AG10803 (cell line): ENCODE measurements at places on chromosomes 4 and X.

DNA sequence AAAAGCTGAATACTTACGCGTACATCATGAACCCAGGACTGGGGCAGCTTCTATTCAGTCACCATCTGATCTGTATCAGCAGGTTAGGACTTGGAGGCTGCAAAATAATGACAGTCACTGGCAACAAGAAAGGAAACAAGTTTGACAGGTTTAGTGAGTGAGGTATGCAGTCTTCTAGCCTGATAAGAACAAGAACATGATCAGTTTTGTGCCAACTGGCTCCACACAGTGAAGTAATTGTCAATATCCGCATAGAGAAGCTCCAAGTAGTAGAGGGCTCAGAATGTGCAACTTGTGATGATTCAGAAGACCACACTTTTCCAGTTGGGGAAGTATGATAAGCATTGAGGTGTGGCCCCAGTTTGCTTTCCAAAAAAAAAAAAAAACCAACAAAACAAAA lies at the start of gene TMPRSS11F:
Gene TMPRSS11F (minus strand): TSS at position 77 of the 400 bp plus-strand sequence. CDS start 49 bp downstream, at position 28.
- DNase-seq, result no peak

GRCh38 chr4:137310166-137310565 lies 222.1 kb downstream of the PCDH18 start:
- DNase-seq, result peak; percentile 41

DNA sequence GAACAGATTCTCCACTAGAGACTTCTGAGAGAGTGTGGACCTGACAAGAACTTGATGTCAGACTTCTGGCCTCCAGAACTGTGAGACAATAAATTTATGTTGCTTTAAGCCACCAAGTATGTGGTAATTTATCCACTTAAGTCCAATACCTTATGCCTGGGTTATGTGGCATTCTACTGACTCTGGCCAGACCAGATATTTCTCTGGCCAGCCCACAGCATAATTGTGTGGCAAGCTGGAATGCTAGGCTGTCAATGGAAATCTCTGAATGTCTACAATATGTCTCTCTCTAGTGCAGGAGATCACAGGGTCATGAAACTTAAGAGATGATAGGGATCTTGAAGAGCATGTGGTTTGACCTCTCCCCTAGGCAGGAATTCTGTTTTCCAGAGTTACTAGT lies 251.0 kb downstream of the ZNF674 start:
- DNase-seq, result peak; percentile 89

DNA sequence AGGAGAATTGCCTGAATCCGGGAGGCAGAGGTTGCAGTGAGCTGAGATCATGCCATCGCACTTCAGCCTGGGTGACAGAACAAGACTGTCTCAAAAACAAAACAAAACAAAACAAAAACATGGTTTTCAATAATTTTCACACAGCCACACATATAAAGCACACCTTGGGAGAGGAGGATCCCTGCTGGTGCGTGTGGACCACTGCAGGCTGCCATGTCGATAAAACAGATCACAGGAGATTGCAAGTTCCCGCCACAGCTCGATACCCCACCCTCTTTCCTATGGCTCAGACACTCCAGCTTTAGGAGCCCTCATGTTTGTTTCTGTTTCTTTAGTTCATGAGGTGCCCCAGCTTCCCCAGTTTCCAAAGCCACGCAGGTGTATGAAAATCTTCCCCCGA lies 31.3 kb upstream of the CLDN24 start:
- no peak for DNase-seq
